ENCODE measurements at places on chromosomes 6 and 20.

- no peaks in the 10 kb centered on the region for H3K36me3 ChIP-seq
- no peaks in the 10 kb centered on the region for H3K27me3 ChIP-seq
- no peak overlapping the region for H3K4me3 ChIP-seq
- no peak for DNase-seq
Measured at GRCh38 chr6:51640021-51640420, 447.4 kb downstream of the PKHD1 start.

DNA sequence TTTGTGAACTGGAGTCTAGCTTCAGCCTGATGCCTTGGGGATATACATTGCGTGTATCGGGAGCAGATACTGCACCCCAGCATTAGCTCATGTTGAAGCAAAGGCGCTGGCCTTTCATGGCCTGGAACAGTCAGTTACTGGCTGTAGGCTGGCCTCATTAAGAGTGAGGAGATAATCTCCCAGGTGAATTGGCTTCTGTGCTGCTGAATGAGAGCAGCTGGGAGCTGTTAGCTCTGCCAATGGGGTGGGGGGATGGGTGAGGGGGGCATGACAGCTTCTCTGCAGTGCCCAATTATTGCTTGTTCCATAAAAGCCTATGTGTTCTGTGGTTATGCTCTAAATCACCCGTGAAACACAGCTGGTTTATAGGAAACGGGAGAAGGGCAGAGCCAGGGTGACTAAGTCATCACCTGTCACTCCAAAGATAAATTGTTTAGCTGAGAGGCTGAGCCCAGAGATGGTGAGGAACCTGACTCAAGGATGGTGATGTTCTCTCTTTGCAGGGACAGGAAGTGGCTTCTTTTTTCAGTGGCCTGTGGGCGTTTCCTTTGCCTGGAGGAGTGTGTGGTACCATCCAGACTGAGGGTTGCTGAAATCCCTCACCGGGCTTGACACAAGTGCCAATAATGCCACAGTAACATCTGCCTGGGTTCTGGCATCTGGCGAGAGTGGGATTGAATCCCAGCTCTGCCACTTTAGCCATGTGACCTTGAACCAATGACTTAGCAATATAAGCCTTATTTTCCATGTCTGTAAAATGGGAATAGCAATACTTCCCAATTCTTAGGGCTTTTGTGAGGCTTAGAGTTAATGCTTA is 170.8 kb downstream of the BCAS1 start:
- no peak overlapping the region for H3K27ac ChIP-seq
- H3K4me3 ChIP-seq = no peak overlapping the region
- no peaks in the 10 kb centered on the region for H3K36me3 ChIP-seq
- no peak for DNase-seq
- peaks cover 34% of the 10 kb centered on the region for H3K4me1 ChIP-seq

- no peaks in the 10 kb centered on the region for H3K36me3 ChIP-seq
- H3K4me1 ChIP-seq = no peaks in the 10 kb centered on the region
- no peak for DNase-seq
- no peak overlapping the region for H3K4me3 ChIP-seq
- no peaks in the 10 kb centered on the region for H3K27me3 ChIP-seq
- H3K27ac ChIP-seq = no peak overlapping the region
Measured at GRCh38 chr6:165616116-165616515, 46.9 kb downstream of the PDE10A start.

DNA sequence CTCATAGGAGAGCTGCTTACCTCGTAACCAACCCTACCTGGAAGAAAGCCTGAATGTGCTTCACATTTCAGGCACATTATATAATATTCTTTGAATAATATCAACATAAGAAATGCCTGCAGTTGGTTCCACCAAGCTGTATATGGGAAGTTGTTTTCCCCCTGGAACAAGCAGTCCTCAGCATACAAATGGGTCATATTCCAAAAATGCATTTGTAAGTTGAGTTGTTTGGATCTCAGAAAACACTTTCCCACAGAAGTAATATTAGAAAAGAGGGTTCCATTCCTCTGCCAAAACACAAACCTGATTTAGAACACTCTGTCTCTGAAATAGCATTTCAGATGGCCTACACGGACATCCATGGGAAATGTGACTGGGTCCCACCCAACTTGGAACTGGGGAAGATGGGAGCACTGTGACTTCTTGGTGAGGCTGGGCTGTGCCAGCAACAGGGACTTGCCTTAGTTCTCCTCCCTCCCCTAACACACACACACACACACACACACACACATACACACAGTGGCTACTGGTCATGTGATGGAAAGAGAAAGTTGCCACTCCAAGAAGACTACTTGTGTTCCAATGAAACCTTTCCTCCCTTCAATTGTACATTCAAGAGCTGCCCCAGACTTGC is 11.4 kb upstream of the RCAN2 start:
- DNase-seq = no peak
- H3K36me3 ChIP-seq = no peaks in the 10 kb centered on the region
- H3K27me3 ChIP-seq = no peaks in the 10 kb centered on the region
- H3K4me3 ChIP-seq = no peak overlapping the region

DNA sequence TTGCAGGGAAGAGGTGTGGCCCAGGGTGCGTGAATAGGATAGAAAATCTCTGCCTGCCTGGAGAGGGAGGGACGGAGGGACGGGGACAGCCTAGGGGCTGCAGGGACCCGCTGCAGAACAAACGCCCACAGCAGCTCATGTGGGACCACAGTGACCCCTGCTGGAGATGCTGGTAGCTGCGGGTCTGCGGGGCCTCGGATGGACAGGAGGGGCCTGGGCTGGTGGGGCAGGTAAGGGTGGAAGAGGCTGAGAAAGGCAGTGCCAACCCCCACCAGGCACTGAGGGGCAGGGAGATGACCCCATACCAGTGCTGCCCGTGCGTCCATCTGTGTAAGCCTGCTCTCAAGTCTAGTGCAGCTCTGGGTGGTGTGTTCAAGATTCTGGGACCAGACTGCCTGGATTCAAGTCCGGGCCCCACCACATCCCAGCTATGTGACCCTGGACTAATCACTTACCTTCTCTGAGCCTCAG is 39.4 kb downstream of the KIAA1755 start:
- H3K36me3 ChIP-seq = no peaks in the 10 kb centered on the region
- H3K4me3 ChIP-seq = no peak overlapping the region

GRCh38 chr6:69232911-69233448 is 563.8 kb downstream of the LMBRD1 start:
- no peaks in the 10 kb centered on the region for H3K36me3 ChIP-seq
- H3K27ac ChIP-seq = no peak overlapping the region
- no peaks in the 10 kb centered on the region for H3K4me1 ChIP-seq
- peak; percentile 15 for DNase-seq
- H3K27me3 ChIP-seq = no peaks in the 10 kb centered on the region

- no peaks in the 10 kb centered on the region for H3K27me3 ChIP-seq
- H3K4me3 ChIP-seq = no peak overlapping the region
- peaks cover 32% of the 10 kb centered on the region for H3K4me1 ChIP-seq
- peak; percentile 78 for DNase-seq
Measured at GRCh38 chr6:138517635-138518034, 18.3 kb upstream of the NHSL1 start.

GRCh38 chr6:134169871-134170486 is 117.6 kb upstream of the SLC2A12 start:
- H3K27ac ChIP-seq = no peak overlapping the region
- H3K4me1 ChIP-seq = peaks cover 49% of the 10 kb centered on the region
- DNase-seq = no peak
- no peaks in the 10 kb centered on the region for H3K27me3 ChIP-seq

DNA sequence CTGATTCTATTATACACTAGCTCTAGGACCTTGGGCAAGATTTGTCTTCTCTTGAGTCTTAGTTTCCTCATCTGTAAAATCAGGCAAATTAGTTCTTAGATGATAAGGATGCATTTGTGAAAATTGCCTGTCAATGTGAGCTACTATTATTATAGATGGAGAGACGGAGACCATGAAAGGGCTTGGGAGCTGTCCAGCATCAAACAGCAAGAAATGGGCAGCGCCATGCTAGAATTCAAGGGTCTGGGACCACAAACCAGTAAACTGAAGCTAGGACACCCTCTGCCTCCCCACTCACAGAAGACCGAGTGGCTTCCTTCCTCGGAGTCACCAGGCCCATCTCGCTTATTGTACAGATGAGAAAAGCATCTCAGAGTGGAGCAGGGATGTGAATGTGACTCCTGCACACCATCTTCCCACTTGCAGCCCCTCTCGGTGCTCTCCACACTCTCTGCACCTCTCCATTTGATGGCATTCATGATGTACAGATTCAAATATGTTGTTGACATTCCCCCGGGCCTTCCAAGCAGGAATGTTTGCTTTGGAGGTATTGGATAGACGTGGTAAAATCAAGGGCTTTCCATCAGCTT is 24.1 kb upstream of the BPIFA3 start:
- H3K27ac ChIP-seq = no peak overlapping the region
- H3K4me3 ChIP-seq = no peak overlapping the region
- H3K27me3 ChIP-seq = 0 out of 2 replicates have a peak, but pooled peaks cover 2% of the 10 kb centered on the region
- no peaks in the 10 kb centered on the region for H3K4me1 ChIP-seq
- no peak for DNase-seq

GRCh38 chr20:31474758-31475427 is at the start of the genes DEFB124 and REM1:
TSS of gene DEFB124 (minus strand) at chr20:31475127. CDS start at chr20:31473013, 2,114 bp downstream.
TSS of gene REM1 (plus strand) at chr20:31475288. CDS start at chr20:31476446, 1,158 bp downstream.
- H3K36me3 ChIP-seq = no peaks in the 10 kb centered on the region
- H3K4me1 ChIP-seq = no peaks in the 10 kb centered on the region
- DNase-seq = no peak
- no peak within 1 kb of the TSS for H3K4me3 ChIP-seq

- H3K27ac ChIP-seq = peak overlapping the region; percentile 94
- peak; percentile 90 for DNase-seq
- peak overlapping the region; percentile 96 for H3K4me3 ChIP-seq
Measured at GRCh38 chr6:31197559-31198305, 27.2 kb upstream of the POU5F1 start.

DNA sequence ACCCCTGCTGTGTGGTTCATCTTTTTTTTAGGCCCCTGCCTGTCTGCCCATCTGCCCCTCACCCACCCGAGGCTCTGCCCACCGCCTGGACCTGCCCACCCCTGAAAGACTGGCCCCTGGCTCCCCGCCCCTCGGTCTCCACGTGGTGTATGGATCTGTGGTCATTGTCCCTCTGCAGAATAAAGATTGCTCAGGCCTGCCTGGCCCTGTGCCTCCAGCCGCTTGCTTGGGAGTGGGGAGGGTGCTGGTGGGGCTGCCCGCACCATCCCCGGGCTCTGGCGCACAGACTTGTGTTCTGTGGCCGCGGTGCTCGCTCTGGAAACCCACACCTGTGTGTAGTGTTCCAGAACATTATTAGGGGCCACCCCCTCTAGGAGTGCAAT is 1.6 kb downstream of the MAP1LC3A start:
- no peaks in the 10 kb centered on the region for H3K4me1 ChIP-seq
- no peak overlapping the region for H3K27ac ChIP-seq
- no peak overlapping the region for H3K4me3 ChIP-seq
- no peak for DNase-seq
- no peaks in the 10 kb centered on the region for H3K27me3 ChIP-seq

DNA sequence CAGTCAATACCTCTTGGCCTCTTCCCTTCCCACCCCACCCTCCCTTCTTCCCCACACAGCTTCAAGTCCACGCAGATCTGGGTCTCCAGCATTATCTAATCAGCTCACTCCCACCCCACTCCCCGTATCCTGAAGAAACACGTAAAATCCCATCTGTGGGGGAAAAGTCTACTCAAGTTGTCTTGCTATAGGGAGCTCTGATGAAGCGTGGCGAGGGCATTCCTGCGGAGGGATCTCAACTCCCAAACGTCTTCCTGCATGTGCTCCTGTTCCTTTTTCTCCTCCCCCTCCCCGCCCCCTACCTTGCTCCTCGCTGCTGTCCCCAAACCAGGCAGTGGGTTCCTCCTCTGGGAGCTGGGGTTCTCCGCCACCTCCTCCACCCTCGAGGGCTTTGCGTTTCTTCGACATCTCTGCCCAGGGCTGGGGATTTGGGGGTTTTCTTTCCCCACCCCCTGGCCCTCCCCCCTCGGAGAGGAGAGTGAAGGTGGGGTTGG is 181.8 kb downstream of the TBXT start:
- no peaks in the 10 kb centered on the region for H3K4me1 ChIP-seq
- no peak overlapping the region for H3K4me3 ChIP-seq
- no peaks in the 10 kb centered on the region for H3K36me3 ChIP-seq

GRCh38 chr6:27512525-27512924 is 39.6 kb upstream of the ZNF184 start:
- no peaks in the 10 kb centered on the region for H3K36me3 ChIP-seq
- H3K4me1 ChIP-seq = peaks cover 13% of the 10 kb centered on the region

- no peaks in the 10 kb centered on the region for H3K36me3 ChIP-seq
- H3K27me3 ChIP-seq = no peaks in the 10 kb centered on the region
Measured at GRCh38 chr6:136784910-136785746, 7.1 kb downstream of the MAP3K5 start.

DNA sequence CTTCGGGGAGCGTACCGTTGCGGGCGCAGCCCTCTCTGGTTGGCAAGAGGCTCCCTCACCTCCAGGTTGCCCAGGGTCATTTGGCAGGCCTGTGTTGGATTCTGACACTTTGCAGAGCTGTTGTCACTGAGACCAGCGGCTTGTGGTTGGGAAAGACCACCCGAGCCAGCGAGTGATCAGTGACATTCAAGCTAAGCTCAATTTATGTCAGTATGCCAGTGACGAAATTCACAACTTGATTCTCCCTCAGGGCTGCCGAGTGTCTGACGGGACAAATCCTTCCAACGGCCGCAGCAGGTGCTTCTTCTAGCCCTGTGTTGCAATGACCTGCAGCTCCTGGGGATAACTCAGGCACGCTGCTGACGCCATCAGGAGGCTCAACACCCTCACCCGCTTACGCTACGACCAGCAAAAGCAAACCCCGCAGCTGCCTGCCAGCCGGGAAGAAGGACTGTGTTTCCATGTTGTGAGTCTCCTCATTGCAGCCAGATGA is 16.9 kb upstream of the SLC22A2 start:
- peaks cover 18% of the 10 kb centered on the region for H3K27me3 ChIP-seq
- H3K4me1 ChIP-seq = no peaks in the 10 kb centered on the region
- H3K36me3 ChIP-seq = no peaks in the 10 kb centered on the region
- H3K4me3 ChIP-seq = no peak overlapping the region
- no peak for DNase-seq

DNA sequence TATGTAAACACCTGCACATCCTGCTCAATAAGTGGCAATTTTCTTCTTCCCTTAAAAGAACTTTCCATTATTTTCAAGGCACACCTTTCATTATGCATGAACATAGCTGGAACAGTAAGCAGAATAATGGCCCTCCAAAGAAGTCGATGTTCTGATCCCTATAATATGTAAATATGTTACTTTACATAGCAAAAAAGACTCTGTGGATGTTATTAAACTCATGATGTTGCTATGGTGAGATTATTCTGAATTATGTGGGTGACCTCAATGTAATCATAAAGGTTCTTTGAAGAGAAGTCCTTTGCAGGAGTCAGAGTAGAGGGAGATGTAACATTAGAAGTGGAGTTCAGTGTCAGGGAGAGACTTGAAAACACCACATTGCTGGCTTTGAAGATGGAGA is 299.9 kb upstream of the PLN start:
- H3K27ac ChIP-seq = no peak overlapping the region
- no peaks in the 10 kb centered on the region for H3K27me3 ChIP-seq
- H3K36me3 ChIP-seq = no peaks in the 10 kb centered on the region
- no peaks in the 10 kb centered on the region for H3K4me1 ChIP-seq
- no peak for DNase-seq
- H3K4me3 ChIP-seq = no peak overlapping the region

GRCh38 chr6:39084506-39084905 is 30.5 kb downstream of the SAYSD1 start:
- no peaks in the 10 kb centered on the region for H3K27me3 ChIP-seq
- no peak for DNase-seq
- no peak overlapping the region for H3K27ac ChIP-seq
- H3K4me3 ChIP-seq = no peak overlapping the region

GRCh38 chr6:139407718-139408222 is 33.3 kb upstream of the CITED2 start:
- H3K4me1 ChIP-seq = no peaks in the 10 kb centered on the region
- H3K27ac ChIP-seq = no peak overlapping the region
- H3K27me3 ChIP-seq = no peaks in the 10 kb centered on the region
- no peaks in the 10 kb centered on the region for H3K36me3 ChIP-seq
- no peak for DNase-seq

Data from HepG2 (cell line).